ENCODE measurements at places on chromosomes 6 and 20. TPM values are rescaled to one million over a fixed set of nuclear protein-coding genes. Genes with fewer than 3 reads are reported as not detected.

DNA sequence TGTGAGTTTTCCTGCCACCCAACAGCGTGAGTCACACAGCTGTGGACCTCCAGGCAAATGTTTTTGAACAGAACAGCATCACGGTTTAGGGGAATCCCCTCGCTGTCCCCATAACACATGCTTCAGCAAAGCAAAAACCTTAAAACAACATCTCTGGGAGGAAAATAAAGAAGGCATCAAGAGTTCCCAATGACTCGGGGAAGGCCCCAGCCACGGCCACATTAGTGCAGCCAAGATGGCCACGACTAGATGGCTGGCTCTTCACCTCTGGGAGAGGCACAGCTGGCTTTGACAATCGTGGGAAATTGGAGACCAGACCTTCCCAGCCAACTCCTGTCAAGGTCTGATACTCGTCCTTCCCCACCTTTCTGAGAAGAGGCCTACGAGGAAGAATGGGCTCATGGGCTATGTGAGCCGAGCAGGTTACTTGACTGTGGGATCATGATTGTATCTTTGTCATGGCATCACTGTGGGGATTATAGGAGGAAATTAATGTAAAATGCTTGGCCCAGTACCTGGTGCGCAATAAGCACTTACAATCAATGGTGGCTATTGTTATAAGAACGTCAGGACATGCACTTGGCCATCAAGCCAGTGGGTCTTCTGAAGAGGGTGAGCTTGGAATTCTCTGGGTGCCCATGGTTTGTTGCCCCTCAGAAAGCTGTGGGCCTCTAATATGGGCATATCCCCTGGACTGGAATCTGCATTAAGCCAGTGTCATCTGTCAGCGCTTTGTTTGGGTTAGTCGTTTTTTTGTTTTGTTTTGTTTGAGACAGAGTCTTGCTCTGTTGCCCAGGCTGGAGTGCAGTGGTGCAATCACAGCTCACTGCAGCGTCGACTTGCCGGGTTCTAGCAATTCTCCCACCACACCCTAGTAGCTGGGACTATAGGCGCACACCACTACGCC, 43.6 kb downstream of the FGD2 start:
- DNase-seq = peak; percentile 93

DNA sequence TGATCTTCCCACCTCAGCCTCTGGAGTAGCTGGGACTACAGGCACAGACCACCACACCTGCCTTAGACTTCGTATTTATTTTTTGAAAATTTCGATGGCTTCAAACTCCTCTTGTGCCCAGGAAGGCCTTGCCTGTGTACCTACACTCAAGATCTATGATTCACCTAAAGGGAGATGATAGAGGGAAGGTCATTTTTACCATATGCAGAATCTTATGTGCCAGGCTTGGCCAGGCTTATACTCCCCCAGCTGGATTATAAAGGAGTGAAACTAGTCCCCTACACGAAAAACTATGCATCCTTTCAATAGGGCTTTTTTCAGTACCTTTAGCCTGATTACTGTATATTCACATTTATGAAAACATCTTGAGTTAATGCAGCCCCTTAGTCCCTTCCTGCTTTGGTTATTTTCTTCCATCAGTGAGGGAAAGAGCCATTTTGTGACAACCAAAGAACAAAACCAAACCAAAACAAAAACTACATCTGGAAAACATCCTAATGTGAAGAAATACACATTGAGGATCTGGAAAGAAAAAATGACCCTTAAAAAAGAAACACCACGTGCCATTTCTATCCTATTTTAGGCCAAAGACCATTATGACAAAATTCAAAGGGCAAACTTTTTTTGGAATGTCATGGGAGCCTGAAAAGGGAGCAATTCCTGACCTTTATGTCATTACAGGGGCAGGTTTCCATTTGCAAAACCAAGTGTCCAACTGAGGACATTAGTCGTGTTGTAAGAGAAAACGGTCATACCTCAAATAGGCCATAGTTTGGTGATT, 34.7 kb downstream of the RIPOR2 start:
- no peak for DNase-seq

DNA sequence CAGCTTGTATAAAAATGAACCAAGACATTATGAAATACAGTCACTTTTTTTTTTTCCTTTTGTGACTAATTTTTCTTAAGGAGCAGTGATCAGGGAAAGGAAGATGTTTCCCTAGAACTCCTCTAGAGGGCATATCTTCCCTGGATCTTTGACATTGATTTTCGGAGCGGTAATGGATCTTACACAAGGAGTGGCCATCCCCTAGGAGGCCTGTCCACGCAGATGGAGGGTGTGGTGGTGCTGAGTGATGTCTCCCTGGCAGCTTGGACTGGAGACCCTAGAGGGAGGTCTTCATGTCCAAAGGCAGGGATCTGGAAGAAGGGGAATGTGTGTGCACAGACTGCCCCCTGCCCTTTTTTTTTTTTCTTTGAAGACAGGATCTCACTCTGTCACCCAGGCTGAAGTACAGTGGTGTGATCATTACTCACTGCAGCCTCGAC, 7.0 kb upstream of the KIFC1 start:
- DNase-seq = peak; percentile 54

- DNase-seq = no peak
Observed at GRCh38 chr6:160461641-160462040, 113.5 kb downstream of the SLC22A3 start.

DNA sequence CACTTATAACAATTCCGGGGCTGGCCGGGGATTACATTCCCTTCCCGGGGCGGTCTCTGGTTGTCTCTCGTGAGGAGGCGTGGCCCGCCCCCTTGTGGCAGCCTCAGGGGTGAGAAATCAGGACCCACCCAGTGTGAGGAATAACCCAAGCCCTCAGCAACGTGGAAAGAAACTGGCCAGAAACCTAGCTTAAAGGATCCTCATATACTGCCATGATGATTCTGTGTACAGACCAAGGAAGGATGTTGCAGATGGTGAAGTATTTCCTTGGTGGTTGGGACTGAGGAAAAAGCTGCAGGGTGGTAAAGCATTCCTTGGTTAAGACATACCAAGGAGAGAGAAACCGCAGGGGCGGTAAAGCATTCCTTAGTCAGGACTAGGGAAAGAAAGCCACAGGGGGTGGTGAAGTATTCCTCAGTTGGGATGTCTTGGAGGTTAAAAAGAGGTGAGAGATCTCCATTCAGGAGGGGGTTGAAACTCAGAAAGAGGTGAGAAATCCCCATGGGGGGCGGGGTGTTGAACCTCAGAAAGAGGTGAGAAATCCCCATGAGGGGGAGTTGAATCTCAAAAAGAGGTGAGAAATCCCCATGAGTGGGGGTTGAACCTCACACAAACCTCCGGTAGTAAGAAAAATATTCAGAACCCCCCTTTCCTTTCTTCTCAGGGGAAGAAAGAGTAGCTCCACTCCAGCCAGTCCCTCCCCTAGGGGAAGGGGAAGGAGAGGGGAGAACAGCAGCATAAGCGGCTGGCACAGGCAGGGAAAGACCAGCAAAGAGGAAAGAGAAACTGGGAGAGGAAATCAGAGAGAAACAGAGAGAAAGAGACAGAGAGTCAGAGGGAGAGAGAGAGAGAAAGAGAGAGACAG, 238.1 kb downstream of the RNGTT start:
- peak; percentile 72 for DNase-seq

- DNase-seq = no peak
Observed at GRCh38 chr6:34204693-34205092, 32.0 kb upstream of the HMGA1 start.

DNA sequence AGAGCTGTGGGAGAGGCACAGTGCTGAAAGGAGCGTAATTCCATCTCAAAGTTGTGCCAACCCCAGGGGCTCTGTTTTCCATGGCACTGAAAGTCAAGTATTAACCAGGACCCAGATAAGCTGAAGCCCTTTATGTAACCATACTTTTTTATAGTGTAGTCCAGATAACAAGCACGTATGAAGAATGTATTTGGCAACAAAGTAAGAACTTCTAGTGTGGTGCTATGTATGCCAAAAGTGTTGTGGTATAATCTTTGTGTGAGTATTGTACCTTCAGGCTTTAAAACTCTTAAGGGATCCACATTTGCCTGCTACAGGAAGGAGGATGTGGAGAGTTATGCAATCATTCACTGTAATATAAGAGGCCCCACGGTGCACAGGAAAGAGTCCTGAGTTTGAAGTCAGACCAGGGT, 129.4 kb downstream of the IBTK start:
- no peak for DNase-seq

UNC5CL gene
- not detected for total RNA-seq

GSTA4 gene
- total RNA-seq = 17.4 TPM

RAB23 gene
- 20.6 TPM for total RNA-seq

THBS2 gene
- total RNA-seq = 12.5 TPM

TMEM244 gene
- total RNA-seq = 2.7 TPM

Data from Daoy (cell line).